Hematopoietic multipotent progenitor cell treated with erythropoietin and hydrocortisone succinate and interleukin-3 and kit ligand, for 8 days (in vitro differentiated cells): ENCODE measurements at places on chromosomes 1 and 21.

DNA sequence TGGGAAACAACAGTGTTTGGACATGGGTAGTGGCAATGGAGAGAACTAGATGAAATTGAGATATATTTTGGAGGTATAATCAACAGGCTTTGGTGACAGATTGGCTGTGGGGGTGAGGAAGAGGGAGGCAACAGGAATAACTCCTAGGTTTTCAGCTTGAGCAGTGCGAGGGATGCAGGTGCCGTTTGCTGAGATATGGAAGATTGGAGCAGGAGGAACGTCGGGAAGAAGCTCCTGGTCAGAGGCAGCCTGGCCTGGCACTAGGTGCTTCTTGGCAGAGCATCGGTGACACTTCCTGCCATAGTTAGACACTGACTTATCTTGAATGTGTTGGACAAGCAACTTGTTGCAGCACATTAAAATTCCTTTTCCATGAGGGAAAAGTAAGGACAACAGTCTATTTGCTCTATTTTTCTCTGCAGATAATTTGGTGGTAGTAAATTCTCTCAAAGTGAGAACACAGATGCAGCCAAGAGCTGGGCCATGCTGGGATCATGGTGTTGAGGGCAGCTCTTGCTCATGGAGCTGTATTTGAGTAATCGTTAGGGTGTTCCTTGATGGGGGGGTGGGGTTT is 21.5 kb upstream of the MYSM1 start:
- no peak for DNase-seq

GRCh38 chr21:42393443-42393950 is 2.4 kb downstream of the TMPRSS3 start:
- no peak for DNase-seq

DNA sequence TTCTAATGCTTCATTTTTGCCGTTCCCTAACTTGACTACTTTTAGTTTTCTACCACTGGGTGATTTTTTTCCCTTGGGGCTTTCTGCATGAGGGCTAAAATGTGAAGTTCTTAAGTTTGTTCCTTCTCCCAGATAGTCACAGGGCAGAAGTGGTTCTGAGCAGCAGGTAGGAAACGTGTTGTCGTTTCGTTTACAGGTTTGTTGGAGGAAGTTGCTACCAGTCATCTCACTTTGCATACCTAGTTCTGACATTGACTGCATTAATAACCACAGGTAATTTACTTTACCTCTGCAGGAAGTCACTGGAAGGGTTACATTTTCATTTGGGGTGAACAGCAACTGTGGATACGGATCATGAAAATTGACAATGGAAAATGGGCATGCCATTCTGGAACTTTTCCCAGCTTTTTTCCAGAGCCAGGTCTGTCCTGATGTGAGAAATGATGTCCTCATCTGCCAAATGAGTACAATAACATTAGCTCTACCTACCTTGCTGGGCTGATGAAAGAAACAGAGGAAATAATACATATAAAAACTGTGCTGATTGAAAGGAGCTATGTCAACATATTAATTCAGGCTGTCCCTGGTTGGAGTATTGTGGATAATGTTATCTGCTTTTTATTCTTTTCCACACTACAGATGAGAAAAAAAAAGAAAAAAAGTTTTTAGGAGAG is 94.2 kb downstream of the DISC1 start:
- no peak for DNase-seq

DNA sequence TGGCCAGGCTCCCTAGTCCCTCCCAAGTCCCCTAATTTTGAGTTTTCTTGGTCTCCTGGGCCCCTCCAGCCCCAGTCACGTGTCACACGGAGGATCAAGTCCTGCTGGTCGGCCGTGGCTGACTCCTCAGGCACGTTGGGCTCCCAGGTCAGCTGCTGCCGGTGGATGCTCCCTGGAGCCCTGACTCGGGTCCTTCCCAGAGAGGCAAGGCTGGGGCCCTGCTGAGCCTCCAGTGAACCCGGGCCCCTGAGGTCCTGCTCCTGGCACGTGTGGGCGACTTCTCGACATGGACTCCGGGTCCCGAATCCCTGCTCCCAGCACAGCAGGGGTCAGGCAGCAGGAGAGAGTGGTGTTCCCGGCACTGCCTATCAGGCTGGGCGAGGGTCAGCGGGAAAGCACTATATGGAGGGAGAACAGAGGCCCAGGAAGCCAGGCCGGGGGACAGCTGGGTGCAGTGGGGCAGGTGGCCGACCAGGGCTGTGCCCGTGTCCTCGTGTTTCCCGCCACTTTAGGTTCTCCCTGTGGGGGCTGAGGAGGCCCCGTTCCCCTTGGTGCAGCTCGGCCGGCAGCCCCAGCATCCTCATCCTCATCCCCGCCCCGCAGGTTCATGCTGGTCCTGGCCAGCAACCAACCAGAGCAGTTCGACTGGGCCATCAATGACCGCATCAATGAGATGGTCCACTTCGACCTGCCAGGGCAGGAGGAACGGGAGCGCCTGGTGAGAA is 13.2 kb downstream of the TMEM240 start:
- DNase-seq: no peak

DNA sequence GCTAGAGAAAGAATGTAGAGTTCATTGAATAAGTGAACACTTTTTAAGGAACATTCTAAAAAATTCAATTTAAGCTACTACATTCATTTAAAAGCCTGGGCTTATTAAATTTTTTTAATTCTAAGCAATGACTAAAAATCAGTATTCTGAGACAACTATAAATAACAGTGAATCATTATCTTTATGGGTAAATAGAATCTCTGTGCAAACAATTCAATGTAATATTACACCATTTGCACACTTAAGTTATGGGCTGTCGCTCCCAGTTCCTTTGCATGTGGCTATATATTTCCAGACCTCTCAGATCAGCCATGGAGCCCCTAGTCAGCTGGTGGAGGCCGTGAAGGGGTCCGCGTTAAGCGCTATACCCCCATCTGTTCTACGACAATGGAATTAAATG is 65.1 kb downstream of the KCNK1 start:
- no peak for DNase-seq

GRCh38 chr1:147238925-147239820 is 3.3 kb upstream of the CHD1L start:
- DNase-seq: no peak

DNA sequence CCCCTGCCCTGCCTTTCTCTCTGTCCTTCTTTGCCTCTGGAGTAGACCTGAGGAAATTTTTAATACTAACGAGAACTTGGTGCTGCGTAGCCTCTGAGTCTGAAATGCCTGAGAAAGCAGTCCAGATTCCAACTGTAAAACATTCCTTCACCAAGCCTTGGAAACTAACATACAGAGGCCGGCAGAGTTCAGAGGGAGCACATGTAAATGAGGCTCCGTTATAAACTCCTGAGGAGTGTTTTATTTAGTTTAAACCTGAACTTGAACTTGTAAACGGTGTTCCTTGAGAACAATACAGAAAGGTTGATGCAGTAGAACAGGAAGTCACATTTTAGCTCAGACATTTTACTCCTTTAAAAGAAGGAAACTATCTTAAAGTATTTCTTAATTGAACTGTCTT is 280.7 kb downstream of the TM2D1 start:
- DNase-seq: no peak

DNA sequence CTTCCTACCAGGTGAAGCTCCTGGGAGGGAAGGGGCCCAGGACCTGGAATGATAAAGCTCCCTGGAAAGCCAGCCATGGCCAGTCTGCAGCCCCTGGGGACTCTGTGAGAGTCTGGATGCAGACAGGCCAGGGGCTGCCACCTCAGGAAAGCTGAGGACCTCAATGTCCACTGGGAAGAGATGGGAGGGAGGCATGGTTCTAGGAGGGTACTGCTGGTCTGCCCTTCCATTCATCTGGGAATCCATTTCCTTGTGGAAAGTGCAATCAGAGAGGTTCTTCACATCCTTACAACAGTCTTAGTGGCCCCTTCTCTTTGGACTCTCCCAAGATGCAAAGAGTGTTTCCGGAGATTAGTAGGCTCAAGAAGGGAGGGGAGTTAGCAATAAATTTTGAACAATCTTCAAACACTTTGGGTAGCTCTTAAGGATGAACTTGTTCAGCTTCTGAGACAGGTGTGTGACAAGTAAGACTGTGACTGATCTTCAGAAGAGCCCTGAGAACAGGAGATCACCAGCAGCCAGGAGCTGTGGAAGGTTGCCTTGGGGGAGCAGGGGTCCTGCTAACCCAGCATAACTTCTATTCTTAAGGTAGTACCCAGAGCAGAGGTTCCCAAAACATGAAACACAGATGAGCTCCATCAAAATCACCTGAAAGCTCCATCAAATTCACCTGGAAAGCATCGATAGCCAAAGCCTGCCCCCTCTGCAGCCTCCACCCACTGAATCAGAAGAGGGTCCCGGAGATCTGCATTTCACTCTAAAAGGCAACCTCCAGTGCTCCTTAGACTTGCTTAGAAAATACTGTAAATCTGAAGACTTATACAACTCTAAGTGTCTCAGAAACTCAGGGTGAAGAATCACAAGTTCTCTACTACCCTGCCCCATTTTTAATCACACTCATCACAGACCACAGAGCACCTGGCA is 616 bp upstream of the LAX1 start:
- no peak for DNase-seq
